ENCODE measurements at places on chromosomes 6 and 20.

- no peak for DNase-seq
These were observed 12.7 kb upstream of the GSTA3 start for GRCh38 chr6:52922161-52922560.

- no peak for DNase-seq
These were observed 54.8 kb upstream of the SGK1 start for GRCh38 chr6:134372603-134373281.

- no peak for DNase-seq
These were observed 499.9 kb downstream of the UTRN start for GRCh38 chr6:144785056-144785455.

GRCh38 chr6:31705931-31706330, 735 bp upstream of the LY6G6F start:
- no peak for DNase-seq

DNA sequence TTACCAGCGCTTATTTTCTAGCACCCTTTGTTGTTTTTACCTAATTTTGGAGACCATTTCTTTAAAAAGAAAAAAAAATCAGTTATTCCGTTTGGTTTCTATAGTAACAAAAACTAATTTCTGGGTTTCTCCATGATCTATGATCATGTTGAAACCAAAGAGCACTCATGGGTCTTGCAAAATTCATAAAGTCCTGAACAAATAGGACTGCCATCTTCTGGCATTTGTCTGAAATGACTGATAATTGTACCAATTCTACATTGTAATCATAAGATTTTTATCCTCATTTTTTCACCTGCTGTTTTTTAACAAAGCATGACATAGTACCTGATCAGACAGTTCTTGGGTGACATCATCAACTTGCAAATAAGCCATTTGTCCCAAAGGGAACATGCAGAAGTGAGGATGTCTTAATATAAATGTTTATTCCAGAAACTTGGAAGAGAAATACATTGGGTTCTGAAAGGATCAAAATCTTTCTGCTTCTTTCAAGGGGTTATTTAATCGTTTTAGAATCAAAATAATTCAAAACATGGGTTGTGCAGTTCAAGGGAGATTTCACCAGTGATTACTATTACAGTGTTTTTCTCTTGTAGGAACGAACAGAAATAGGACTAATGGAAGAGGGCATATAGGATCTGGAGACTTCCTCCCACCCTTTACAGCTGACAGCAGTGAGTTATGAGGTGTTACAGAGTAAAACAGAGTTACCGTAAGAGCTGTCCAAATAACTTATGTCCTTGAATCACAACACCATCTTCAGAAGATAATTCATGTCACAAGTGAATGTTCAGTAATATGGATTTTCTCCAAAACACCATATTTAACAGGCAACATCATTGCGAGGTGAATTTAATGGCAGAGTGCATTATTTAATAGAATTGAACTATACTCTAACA, 87.1 kb upstream of the GJE1 start:
- no peak for DNase-seq

- DNase-seq, result no peak
These were observed 10.7 kb downstream of the ETV7 start for GRCh38 chr6:36376742-36377141.

GRCh38 chr6:30073489-30074235, 1.9 kb downstream of the RNF39 start:
- no peak for DNase-seq

- peak; percentile 92 for DNase-seq
These were observed 147.8 kb upstream of the RALGAPA2 start for GRCh38 chr20:20860078-20860806.

DNA sequence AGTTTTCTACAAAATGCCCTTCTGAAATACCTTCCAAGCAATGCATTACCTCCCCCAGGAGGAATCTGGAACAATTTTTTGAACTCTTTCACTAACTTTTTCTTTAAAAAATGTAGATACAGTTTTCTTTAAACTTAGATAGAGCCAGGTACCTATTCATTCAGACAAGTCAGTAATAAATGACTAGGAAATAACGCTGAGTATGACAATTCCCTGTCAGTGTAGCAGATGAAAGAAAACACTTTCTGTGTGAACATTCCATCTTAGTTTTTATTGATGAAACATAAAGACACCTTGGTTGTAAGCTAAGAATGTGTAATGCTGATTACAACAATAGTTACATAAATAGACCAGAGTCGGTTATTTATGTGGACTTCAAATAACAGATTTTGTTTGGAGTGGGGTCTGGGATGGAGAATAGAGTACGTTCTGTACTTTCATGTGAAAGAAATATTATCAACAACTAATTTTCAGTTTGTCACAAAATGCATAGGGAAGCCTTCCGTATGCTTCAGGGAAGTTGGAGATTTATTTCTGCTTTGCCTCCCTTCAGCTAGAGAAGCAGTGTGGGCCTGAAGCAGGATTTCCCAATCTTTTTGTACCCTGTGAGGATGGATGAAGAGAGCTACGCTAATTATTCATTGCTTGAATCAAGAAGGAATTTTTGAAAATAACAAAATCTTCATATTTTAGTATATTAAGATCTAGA, 19.2 kb upstream of the QKI start:
- DNase-seq, result no peak

DNA sequence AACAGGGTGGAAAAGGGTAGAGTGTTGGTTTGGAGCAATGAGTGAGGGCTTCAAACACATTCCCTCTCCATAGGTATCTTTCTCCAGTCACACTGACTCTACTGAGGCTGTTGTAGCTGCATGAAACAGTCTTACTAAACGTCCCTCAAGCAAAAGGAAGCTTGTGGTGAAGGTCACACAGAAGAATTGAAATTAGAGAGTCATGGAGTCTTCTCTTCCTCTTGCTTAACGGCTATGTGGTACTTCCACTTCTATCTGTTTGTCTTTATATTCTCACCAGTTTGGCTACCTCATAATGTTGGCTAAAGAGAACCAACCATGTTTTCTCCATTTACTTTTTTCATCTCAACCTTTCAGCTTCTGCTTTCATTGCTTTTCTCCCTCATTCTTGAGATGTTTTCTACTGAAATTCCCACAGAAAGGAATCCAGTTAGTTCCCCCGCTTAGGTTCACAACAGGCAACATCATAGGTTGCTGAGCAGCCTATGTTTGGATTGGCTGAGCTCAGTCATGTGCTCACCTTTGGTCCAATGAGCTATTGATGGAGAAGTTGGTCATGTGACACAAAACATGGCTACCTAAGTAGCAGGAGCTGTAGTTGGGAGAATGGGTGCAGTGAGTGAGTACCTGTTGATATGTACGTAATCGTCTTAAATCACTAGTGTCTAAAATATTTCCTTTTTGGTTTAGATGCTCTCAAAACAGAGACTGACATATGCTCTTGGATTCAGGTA, 99.8 kb downstream of the SNAP25 start:
- DNase-seq, result no peak
